ENCODE measurements at places on chromosomes 6 and 20. TPM values are rescaled to one million over a fixed set of nuclear protein-coding genes. Genes with fewer than 3 reads are reported as not detected.

Gene SLC22A2
- total RNA-seq, result not detected

Gene MAS1
- not detected for total RNA-seq

DNA sequence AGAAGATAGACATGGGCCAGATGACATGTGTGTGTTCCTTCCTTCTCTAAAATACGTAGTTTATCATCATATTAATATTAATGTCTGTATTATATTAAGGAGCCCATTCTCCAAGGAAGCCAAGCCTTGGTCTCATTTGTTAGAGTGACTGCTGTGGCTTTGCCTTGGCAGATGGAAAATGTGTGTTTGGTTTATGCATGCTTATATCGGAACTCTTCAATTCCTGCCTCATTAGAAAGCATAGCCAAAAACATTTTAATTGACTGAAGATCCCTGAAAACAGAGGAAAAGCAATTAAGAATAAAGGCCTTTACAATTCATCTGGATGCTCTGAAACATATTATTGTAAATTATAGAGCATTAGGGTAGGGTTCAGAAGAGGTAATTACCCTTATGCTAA, 106.4 kb downstream of the COL9A1 start:
- no peak for DNase-seq

DNA sequence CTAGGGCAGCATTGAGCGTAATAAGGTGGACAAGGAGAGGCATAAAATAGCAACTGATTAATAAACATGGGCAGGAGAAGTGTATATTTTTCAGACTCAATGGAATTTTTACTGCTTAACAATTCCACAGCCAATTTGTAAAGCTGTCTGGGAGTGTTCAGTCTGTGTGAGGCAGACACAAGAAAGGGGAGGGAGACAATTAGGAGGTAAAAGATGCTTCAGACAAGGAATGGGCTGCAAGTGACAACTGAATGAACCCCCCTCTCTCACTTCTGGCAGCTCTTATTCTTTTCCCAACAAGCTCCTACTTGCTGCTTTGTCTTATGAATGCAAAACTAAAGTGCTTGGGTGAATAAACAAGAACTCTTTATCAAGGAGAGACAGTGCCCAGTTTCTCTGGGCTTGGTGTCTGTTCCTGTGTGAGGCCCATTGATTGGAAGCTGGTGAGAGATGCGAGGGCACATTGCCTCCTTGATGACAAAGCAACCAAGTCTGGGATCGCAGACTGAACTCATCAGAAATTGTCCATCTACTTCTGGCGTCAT, 575.3 kb downstream of the RNF144B start:
- DNase-seq, result no peak

DNA sequence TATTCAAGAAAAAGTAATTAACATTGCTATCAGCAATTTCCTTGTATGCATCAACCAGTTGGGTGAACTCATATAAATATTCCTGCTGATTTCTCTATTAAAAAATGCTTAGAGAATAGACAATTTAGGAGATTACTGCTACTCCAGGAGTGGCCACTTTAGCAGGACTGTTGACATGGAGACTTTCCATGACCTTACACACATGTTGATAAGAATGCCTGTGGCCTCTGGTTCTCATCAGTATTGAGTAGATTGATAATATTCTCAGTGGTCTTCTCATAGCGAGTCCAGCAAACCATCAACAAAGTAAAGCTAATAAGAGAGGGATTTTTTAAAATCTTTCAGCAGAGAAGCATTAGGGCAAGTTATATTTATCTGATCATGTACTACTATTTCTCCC, 208.4 kb upstream of the MARCKS start:
- DNase-seq, result no peak

- DNase-seq, result no peak
These were observed 547.2 kb downstream of the CDH26 start for GRCh38 chr20:60505423-60505822.

- no peak for DNase-seq
These were observed 234.2 kb upstream of the FOXQ1 start for GRCh38 chr6:1077478-1078416.

Data from SK-MEL-5 (cell line).